ENCODE measurements at places on chromosomes 7 and 10.

- no peak for DNase-seq
These were observed 7.8 kb downstream of the ZNF467 start for GRCh38 chr7:149765399-149766121.

DNA sequence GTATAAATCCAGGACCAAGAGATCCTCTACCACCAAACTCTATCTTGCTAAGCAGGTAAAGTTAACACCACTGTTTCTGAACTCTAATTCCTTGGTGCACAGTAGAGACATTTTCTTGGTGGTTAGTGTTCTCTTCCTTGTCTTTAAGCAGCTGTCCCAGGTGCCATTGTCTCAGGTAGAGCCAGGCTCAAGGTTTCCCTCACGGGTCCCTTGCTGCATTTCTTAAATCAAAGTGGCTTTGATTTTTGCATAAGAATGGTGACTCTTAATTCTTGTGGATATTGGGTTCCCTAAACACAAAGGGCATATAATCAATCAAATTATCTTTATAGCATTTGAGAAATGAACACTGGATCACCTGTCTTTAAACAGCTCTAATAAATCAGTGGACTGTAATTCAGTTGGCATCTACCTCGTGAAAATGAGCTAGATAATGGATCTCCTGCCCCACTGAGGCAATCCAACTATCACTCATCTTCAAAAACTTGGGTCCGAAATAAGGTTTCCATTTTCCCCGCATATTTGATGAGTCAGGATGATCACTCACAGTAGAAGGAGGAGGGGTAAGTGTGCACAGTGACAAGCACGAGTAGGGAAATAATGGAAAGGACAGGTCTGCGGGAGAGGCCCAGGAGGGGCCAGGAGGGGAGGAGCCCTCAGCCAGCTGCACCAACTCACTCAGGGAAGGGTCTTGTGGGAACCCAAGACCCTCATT lies 2.4 kb downstream of the ABCC2 start:
- no peak for DNase-seq

- no peak for DNase-seq
These were observed 509.5 kb upstream of the CELF2 start for GRCh38 chr10:10508211-10508610.

DNA sequence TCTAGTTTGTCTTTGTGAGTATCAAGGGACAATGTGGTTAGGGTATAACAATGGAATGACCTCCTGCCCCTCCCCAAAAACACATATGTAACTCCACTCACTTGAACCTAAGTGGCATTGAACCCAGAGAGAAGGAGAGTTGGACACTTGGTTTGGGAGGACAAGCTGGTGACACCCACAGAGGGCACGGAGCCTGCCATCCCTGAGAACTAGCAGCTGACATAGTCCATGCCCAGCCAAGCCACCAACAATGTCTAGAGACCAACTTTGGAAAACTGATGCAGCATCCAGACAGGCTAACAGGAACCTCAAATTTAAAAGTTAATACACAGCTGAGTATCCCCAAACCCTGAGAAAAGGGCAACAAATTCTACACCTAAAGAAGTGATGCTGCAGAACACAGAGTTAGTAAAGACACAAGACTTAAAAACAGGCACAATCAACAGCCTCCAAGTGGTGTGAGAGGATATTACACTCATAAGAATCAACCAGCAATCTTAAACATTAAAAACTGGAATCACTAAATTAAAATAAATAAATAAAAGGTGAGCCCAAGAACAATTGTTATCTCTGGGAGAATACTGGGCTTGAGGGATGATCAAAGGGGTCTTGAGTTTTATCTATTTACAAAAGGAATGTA lies 27.2 kb downstream of the NUDCD3 start:
- DNase-seq, result no peak

GRCh38 chr7:155215576-155216325 lies 81.9 kb upstream of the INSIG1 start:
- DNase-seq, result no peak

DNA sequence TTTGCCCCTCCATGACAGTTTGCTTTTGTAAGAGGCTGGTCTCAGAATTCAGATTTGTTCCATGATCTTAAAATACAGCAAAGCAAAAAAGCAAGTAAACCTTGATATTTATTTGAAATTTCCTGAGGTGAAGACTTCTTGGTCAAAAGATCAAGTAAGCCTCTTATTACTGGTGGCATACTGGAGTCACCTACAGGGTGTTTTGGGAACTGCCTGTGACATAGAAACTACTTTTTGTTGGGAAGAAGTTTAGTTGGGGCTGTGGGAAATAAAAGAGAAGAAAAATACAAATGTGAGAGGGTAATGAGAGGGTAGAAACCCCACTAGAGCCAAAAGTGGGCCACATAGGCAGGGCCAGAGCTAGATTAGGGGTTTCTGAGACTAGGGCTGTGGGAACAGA lies 217.9 kb downstream of the OTUD1 start:
- no peak for DNase-seq

- no peak for DNase-seq
These were observed 5.2 kb downstream of the LGI1 start for GRCh38 chr10:93762979-93763391.

GRCh38 chr7:157693521-157694375 lies 356.9 kb downstream of the DNAJB6 start:
- no peak for DNase-seq

Data from NCI-H1105 (cell line).